ENCODE measurements at places on chromosomes 7 and 10.

DNA sequence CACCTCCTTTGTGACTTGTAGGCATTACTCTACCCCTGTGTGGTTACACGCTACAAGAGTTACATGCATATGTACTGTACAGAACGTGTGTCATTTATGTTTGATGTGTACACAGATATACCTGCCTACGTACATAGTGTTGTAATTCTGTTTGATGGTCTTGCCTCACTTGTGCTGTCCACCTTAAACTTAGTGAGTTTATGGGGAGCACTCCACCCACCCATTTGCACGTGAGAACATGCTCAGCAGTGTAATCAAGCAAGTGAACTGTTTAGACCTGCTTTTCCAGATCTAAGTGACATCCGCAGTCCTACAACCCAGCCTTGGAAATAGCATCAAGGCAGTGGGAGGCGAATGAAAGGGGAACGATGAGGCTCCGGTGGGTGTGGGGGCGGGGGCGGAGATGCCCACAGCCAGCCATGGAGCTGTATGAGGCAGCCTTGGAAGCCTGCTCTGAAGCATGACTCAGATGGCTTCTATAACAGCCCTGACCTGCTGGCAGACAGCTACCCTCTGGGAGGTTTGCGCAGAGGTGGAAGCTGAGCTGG, 52.1 kb downstream of the SUFU start:
- DNase-seq = peak; percentile 53

DNA sequence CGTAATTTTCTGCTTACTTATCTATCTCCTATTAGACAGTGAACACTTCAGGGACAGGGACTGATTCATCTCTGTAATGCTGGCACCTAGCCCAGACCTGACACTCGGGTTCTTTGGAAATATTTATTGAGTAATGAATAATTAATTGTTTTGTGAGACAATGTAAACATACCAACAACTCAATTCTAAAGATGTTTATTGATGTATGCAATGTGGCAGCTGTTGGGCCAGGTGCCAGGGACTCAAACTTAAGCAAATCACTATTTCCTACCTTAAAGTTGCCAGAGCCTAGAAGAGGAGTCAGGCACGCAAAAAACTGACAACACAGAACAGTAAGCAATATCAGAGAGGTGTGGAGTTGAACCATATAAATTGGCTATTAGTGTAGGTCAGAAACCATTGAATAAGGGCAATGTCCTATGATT, 63.6 kb upstream of the BMPER start:
- DNase-seq = no peak

GRCh38 chr7:148129023-148129422, 461.5 kb upstream of the C7orf33 start:
- no peak for DNase-seq

- DNase-seq = no peak
Observed at GRCh38 chr7:116361767-116362166, 137.8 kb upstream of the CAV2 start.

GRCh38 chr10:13271552-13272163, 28.2 kb downstream of the PHYH start:
- DNase-seq = peak; percentile 51

GRCh38 chr10:97065128-97065527, 120.6 kb downstream of the SLIT1 start:
- no peak for DNase-seq

DNA sequence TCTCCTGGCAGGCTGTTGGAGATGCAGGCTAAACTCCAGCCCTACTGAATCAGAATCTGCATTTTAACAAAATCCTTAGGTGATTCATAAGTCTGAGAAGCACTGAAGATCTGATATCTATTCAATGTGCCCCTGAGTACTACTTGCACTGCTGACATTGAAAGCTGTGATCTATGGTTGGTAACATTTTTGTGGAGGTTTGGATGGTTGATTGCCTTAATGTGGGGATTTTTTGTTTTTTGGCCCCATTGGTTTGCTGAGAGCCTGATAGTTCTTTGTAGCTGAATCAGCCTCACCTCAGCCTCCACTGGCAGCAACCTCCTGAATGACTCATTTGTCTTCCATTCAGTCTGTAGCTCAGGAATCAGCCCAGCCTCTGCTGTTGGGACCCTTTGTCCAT, 14.7 kb upstream of the LRRN3 start:
- DNase-seq = no peak

DNA sequence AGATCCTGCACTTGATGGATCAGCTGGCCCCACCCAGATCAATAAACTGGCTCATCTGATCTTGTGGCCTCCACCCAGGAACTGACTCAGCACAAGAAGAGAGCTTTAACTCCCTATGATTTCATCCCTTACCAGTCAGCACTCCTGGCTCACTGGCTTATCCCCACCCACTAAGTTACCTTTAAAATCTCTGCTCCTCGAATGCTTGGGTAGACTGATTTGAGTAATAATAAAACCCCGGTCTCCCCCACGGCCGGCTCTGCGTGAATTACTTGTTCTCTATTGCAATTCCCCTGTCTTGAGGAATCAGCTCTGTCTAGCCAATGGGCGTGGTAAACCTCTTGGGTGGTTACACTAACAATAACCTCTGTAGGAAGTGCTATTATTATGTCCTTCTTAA, 83.7 kb downstream of the MBL2 start:
- no peak for DNase-seq

DNA sequence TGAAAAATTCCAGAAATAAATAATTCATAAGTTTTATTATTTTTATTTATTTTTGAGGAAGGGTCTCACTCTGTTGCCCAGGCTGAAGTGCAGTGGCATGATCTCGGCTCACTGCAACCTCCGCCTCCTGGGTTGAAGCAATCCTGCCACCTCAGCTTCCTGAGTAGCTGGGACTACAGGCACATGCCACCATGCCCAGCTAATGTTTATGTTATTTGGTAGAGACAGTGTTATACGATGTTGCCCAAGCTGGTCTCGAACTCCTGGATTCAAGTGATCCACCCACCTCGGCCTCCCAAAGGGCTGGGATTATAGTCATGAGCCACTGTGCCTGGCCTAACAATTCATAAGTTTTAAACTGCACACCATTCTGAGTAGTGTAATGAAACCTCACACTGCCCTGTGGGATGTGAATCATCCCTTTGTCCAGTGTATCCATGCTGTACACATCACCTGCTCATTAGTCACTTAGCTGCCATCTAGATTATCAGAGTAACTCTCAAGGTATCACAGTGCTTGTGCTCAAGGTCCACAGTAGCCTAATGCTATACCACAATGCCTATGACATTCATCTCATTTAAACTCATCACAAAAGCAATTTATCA, 17.9 kb downstream of the RTKN2 start:
- DNase-seq = no peak

DNA sequence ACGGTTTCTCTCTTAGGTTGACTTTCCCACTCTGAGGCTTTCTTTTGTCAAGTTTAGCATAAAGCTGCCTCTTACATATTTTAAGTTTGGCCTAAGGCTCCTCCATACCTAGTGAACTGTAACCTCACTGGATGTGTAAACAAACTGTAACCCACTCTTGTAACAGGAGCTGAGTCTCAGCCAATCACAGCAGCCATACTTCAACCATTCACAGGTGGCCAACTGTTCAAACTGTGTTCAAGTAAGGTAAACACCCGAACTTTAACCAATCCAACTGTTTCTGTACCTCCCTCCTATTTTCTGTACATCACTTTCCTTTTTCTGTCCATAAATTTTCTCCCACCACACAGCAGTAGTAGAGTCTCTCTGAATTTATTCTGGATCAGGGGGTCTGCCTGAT, 7.7 kb upstream of the NRBF2 start:
- DNase-seq = no peak

GRCh38 chr10:15744217-15744865, 24.6 kb upstream of the ITGA8 start:
- DNase-seq = peak; percentile 41

GRCh38 chr7:148253629-148254028, 336.9 kb upstream of the C7orf33 start:
- DNase-seq = no peak

All from tongue (tissue), 3 donors.